ENCODE measurements at places on chromosomes 12 and 14. TPM values are rescaled to one million over a fixed set of nuclear protein-coding genes. Genes with fewer than 3 reads are reported as not detected.

GRCh38 chr14:48747561-48748089 lies 838.6 kb downstream of the RPS29 start:
- DNase-seq, result no peak

GRCh38 chr14:32012062-32012461 lies 65.0 kb upstream of the ARHGAP5 start:
- DNase-seq, result peak; percentile 44

PTGER2 gene
- total RNA-seq, result 0.12 TPM

DNA sequence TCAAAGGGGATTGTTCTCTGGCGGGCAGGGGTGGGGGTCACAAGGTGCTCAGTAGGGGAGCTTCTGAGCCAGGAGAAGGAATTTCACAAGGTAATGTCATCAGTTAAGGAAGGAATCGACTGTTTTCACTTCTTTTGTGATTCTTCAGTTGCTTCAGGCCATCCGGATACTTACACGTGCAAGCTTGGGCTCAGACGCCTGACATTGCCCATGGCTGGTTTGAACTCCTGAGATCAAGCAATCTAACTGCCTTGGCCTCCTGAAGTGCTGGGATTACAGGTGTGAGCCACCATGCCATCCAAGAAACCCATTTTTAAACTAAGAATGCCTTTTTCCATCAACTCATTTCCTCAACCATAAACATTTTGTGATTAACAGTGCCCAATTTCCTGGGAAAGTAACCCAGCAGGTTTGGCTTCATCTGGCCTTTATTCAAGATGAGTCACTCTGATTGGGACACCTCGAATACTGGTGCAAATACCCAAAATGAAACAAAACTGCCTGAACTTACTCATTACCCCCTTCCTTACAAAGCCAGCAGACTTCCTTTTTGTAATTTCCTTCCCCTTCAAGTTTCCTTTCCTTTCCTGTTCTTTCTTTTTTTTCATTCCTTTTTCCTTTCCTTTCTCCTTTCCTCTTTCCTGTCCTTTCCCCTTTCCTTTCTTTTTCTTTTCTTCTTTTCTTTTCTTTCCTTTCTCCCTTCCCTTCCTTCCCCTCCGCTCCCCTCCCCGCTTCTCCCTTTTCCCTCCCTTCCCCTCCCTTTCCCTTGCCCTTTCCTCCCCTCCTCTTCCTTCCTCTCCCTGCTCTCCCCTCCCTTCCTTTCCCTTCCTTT lies 10.2 kb upstream of the RNASE10 start:
- peak; percentile 73 for DNase-seq

GRCh38 chr14:55102141-55102621 lies 26.9 kb upstream of the LGALS3 start:
- peak; percentile 95 for DNase-seq

All from MCF 10A (cell line).